Fibroblast of the aortic adventitia (primary cell): ENCODE measurements at places on chromosomes 6 and 20. TPM values are rescaled to one million over a fixed set of nuclear protein-coding genes. Genes with fewer than 3 reads are reported as not detected.

DNA sequence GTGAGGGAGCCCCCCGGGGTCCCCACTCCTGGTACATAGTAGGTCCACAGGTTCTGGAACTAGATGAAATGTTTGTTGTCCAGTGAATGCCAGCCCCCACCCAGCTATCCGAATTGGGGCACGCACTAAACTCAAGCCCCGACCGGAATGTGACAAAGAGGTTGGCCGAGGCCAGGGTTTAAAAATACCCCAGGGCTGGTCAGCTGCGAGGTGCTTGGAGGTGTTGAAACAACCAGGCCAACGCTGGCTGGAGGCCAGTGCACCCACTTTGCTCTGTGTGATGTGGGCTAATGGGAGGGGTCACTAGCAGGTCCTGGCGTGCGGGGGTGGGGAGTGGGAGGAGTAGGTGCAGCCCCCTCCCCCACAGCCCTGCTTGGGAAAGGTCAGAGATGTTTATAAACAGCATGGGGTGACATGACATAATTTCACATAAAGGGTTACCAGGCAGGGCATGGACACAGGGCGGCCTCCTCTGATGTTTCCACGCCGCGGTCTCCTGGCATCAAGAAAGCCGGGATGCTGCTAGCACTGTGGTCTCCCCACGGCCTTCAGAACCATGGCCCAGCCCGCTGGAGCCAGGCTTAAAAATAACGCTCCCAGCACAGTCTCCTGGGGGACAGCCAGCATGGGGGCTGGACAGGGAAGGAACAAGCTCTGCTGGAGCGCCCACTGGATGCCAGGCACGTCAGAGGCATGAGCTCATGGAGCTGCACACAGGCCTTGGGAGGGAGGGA, 111.2 kb upstream of the PTPN1 start:
- no peak for DNase-seq

- DNase-seq, result no peak
Measured at GRCh38 chr6:157647261-157647915, 175.7 kb upstream of the SNX9 start.

DNA sequence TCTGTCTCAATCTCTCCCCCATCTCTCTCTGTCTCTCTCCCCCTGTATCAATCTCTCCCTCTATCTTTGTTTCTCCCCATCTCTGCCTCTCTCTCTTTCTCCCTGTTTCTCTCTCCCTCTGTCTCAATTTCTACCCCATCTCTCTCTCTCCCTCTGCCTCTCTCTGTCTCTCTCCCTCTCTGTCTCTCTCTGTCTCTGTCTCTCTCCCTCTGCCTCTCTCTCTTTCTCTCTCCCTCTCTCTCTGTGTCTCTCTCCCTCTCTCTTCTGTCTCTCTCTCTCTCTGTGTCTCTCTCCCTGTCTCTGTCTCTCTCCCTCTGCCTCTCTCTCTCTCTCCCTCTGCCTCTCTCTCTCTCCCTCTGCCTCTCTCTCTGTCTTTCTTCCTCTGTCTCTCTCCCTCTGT, 62.6 kb downstream of the DACT2 start:
- DNase-seq, result no peak

Gene ANKRD66
- not detected in 2 replicates for total RNA-seq

DNA sequence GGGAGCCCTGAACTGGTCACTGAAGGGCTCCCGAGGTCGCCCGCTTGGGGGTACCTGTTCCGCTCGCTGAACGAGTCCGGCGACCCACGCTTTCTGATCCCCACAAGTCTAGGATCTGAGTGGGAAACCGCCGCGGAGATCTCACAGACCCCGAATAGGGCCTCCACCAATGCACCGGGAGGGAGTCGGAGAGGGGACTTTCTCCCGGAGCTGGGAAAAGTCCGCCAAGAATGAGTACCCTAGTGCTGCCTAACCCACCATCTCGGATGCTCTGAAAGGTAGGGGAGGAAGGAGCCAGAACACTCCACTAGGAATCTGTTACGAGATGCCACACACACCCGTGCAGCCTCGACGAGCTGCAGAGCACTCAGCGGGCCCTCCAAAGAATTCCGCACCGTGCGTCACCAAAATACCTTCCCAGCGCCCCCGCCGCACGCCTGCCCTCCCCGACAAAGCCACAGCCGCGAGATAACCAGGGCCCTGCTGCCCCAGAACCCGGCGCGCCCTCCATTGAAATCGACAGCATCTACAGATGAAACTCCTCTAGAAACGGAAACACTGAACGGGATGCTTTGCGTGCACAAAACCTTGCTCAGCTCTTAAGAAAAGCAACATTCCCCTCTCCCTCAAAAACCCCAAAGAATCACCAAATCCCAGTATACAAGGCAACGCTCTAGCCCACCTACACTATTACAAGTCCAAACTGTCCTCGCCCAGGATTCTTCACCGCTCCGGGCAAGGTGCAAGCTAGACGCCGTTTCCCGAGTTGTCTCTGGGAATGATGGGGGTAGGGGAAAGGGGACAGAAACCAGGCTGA, 686 bp downstream of the COL12A1 start:
- peak; percentile 85 for DNase-seq

Gene EFCAB8
- not detected in 2 replicates for total RNA-seq

Gene LYRM4
- total RNA-seq, result 20.9 and 21.2 TPM in 2 replicates

- no peak for DNase-seq
Measured at GRCh38 chr6:157459327-157459726, 78.3 kb downstream of the ZDHHC14 start.

DNA sequence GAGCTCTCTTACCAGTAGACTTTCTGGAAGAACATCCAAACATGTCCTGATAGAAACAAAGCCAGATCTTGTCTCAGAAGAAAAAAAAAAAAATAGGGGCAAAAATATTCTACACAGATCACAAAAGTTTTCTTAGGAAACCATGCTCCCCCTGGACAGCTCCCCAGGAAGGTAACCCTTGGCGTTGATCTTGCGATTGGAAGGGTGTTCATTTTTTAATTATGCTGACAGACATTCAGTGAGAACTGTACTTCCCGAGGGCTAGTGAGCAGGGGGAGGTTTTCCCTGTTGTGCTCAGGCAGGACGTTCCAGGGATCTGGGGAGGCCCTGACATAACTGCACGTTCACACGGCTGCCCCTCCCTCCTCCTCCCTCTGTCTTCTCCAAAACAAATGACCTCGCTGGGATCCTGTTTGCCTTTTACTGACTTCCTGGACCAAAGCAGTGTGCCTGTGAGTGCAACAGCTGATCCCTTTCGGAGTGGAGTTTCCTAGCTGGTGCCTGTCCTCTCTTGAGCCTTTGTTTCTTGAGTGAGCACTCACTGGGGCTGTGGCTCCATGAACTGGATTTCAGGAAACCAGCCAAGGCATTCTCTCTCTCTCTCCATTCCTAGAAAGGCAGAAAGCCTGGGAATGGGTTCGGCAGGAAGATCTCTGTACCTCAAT, 46.7 kb downstream of the MARCKS start:
- DNase-seq, result peak; percentile 51

Gene MCHR2
- not detected in 2 replicates for total RNA-seq

DNA sequence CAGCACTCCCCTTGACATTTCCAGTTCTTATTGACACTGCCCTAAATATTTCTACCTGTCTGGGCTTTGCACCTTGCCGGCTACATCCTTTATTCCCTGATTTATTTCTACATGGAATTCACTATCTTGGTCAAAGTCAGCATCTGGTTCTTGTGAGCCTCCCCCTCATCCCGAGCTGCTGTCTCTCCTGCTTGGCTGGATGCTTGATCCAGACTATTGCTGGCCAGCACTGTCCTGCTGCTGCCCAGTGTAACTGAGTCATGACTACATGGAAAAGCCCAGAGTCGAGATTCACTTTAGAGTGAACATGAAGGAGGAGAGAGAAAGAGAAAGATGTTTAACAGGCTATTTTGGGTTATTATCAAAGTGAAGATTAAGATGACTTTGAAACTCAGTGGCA, 142.2 kb downstream of the OPN5 start:
- DNase-seq, result no peak

- DNase-seq, result peak; percentile 96
Measured at GRCh38 chr6:4021133-4021853, 57.6 kb downstream of the FAM217A start.

DNA sequence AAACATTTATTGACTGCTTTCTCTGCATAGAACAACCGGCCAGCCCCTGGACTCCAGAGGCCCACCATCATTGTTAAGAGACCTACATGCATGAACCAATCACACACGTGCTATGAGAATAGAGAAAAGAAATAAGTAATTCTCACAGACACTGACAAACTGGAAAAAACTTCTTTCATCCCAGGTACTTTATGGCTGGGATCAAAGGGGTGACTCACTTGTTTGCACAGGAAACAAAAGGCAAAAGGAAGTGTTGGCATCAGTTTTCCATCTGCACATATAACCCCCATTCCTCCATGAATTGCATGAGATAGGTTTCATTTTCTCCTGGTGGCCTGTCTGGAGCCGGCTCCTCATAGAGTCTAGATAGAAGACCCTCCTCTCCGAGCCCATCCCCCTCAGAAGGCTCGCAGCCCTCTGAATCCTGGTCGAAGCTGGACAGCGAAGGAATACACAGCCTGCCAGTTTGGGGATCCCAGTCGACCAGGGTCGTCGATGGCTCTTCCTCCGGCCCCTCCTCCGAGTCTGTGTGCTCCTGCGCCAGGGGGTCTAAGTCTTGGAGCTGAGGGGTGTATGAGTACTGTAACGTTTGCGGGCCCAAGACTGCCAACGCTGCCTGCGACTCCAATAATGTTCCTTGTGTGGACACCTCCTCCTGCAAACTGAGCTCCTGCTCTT, 43.3 kb downstream of the IL20RA start:
- no peak for DNase-seq

DNA sequence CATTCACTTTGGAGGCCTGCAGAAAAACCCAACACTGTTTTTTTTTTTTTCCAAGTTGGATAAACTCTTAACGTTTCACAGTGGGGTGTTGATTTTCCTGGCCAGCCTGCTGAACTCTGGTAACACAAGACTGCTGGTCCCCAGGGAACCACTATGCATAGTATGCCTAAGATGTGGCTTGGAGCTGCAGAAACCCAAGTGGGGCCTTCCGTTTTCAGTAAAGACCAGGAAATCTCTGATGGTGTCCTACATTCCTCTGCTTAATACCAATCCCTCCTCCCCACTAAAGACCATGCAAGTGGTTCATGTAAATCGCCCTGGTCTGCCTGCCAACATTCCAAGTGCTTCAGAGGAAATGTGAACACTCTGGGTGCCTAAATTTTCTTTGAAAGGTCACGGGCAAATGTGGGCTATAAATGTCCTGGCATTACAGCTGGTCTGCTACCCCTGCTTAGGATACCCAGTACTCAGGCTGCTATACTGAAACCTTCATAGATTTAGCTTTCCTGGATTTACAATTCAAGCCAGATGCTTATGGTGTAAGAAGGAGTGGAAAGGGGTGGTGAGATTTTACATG, 615.4 kb downstream of the MAFB start:
- no peak for DNase-seq

DNA sequence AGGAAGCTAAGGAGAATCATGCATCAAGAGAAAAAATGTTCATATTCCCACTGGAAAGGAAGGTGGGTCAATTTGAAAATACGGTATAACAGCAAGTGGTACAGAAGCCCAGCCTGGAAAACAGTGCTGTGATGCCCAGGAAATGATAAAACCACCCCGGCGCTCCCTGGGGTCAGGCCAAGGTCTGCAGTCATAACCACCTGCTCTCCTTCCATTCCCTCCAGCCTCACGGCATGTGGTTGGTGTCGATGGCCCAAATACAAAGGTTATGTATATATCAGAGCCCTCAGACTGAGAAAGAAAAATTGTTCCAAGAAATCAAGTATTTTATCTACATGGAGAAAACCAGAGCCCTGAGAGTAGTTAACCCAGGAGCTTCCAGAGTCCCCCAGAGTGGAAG, 208.1 kb upstream of the CDYL start:
- DNase-seq, result no peak

DNA sequence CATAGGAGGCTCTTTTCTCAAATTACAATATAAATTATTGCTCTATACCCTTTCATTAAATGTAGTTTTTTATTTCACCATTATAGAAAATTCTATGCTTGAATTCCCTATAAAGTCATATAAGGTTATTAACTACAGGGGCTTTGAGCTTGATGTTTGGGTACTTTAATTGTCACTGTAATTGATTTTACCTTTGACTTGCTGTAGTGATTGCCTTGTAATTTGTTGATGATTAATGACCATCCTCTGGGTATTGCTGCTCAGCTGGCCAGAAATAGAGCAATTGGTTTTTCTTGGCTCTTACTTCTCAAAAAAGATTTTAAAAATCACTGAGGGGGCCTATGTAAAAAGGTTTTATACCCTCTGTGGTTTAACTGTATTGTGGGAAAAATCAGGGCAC, 1186.0 kb downstream of the KHDRBS2 start:
- DNase-seq, result no peak

DNA sequence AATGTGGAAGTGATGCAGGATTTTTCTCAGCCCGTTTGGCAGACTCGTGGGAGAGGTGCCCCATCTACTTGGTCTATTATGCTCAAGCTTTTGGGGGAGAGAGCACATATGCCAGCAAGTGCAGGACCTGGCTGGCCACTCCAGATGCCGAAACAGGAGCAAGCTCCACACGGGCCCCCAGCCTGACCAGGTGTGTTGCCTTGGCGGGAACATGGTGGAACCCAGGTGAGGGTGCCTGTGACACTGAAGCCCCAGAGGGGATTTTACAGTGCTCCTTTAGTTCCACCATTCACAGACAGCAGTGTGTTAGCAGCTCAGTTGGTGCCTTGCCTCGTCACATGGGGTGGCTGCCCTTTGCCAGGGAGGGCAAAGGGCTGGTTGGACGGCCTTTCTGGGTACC, 798.9 kb downstream of the EYS start:
- no peak for DNase-seq

GRCh38 chr6:142913036-142913510, 31.9 kb downstream of the HIVEP2 start:
- DNase-seq, result no peak

GRCh38 chr6:25963426-25964123, 973 bp downstream of the TRIM38 start:
- DNase-seq, result peak; percentile 27

GRCh38 chr6:160253292-160253691, 5.3 kb downstream of the SLC22A2 start:
- DNase-seq, result no peak

DNA sequence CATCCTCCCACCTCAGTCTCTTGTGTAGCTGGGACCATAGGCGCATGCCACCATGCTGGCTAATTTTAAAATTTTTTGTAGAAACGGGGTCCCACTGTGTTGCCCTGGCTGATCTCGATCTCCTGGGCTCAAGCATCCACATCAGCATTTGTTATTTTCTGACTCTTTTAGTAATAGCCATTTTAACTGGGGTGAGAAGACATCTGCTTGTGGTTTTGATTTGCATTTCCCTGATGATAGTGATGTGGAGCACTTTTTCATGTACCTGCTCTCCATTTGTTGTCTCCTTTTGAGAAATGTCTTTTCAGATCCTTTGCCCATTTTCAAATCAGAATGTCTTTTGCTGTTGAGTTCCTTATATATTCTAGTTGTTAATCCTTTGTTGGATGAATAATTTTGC, 22.2 kb upstream of the TULP4 start:
- DNase-seq, result no peak
